EH (cell line): ENCODE measurements at places on chromosomes 4 and X.

DNA sequence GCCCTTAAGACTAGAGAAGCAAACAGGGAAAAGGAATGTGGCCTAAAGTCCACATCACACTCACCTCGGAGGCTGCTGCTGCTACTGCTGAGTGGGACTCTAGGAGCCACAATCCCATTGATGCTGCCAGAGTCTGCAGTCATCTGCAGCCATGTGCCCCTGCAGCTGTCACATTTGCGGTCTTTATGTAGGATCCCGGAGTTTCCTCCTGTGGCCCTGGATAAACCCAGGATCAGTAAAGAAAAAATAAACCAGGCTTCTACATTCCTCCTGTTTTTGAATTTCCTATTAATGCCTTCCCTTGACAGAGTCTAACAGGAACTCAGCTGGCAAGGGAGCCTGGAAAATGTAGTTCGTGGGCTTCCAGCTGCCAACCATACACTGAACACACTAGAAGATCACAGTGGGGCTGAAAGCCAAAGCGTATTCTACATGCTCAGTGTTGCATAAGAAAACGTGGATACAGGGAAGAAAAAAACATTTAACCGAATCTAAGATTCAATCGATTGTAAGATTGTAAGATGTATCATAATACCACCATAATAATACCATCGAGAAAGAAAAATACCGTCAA lies 10.3 kb upstream of the PHEX start:
- DNase-seq = no peak

DNA sequence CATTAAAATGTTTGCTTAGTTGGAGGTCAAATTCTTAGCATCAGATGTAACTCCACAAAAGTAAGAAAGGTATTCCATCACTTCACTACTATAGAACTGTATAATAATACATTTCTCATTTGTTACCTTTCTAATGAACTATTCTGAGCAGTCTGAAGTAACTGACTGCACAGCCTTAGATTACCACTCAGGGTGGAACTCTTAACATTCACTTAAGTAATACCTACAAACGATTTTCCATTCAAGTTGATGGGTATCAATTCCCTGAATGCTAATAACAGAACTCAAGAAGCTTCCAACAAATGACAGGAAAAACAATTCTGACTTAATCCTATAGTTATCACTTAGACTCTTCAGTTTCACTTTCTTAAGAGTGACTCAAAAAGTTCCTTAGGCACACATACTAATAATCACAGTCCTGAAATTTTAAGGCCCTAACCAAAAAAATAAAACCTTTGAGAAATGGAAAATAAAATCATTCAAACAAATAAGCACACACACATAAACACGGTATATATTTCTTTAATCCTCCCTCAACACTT lies 20.9 kb downstream of the HNRNPD start:
- peak; percentile 16 for DNase-seq

- no peak for DNase-seq
These were observed 54.7 kb upstream of the ADRA2C start for GRCh38 chr4:3711183-3712111.

- no peak for DNase-seq
These were observed 10.4 kb upstream of the DCLK2 start for GRCh38 chr4:150067859-150068258.

DNA sequence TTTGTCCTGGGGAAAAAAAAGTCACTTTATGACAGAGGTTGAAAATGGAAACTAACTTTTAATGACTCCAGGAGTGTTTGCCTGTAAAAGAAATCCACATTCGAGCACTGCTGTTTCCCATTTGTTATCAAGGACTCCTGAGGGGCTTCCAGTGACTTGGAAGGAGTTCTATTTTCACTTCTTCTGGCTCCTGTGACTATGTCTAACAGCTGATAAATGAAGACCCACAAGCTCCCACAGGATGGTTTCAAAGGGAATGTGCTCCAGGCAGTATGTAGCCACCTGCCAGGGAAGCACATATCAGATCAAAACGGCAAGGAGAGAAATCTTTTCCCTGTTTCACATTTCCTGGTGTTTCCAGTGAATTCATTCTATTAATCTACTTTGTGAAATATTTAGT lies 159.8 kb upstream of the FAM241A start:
- DNase-seq = no peak

DNA sequence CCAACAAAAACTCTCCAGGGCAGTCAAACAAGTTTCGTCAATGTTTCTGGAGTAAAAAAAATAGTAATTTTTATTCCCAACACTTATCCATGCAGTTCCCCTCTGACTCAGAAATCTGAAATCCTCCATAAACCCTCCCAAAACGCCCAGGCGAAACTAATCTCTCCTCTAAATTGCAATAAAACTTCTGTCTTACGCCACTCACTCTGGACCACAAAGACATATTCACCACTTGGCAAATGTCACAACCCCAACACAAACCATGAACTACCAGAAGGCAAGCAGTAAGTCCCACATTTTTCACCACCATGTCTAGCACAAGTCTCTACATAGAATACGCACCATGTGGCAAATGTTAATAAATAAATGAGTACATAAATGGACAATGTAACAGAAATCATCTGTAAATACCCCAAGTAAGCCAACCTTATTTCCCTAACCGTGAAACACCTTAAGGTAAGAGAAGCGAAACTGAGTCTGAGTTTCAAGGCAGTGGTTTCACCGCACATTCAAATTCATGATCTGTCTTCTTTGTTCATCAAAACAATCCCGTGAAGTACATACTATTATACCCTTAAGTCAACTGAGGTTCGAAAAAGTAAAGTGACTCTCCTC lies 1.6 kb downstream of the PAPSS1 start:
- DNase-seq = peak; percentile 85

- DNase-seq = no peak
These were observed 14.8 kb downstream of the PJA1 start for GRCh38 chrX:69150281-69150960.

DNA sequence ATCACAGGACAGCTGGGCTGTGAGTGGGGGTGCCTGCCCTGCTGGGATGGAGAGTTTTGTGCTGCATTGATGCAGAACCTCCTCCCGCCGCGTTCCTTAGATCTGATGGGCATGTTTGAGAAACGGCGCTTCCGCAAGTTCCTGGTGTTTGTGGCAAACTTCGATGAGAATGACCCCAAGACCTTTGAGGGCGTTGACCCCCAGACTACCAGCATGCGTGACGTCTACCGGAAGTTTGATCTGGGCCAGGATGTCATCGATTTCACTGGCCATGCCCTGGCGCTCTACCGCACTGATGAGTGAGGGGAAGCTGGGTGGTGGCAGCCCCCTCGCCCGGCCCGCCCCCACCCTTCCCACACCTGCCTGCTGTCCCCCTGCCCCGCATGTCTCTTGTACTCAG lies 2.9 kb downstream of the GDI1 start:
- DNase-seq = no peak

DNA sequence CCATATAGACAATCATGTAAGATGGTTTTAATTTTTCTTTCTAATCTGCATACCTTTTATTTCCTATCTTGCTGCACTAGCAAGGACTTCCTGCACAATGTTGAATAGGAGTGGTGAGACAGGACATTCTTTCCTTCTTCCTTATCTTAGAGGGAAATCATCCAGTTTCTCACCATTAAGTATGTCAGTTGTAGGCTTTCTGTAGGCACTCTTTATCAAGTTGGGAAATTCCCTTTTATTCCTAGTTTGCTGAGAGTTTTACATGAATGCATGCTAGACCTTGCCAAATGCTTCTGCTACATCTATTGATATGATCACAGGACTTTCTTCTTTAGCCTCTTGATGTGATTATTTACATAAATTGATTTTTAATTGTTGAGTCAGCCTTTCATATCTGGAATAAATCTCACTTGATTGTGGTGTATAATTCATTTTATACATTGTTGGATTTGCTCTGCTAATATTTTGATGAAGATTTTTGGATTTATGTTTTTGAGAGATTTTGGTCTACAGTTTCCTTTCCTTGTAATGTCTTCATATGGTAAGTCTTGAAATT lies 23.8 kb downstream of the RNF175 start:
- DNase-seq = no peak

GRCh38 chr4:122423246-122423645 lies 33.3 kb downstream of the IL2 start:
- no peak for DNase-seq

- no peak for DNase-seq
These were observed 29.2 kb downstream of the METAP1 start for GRCh38 chr4:99024481-99025275.

DNA sequence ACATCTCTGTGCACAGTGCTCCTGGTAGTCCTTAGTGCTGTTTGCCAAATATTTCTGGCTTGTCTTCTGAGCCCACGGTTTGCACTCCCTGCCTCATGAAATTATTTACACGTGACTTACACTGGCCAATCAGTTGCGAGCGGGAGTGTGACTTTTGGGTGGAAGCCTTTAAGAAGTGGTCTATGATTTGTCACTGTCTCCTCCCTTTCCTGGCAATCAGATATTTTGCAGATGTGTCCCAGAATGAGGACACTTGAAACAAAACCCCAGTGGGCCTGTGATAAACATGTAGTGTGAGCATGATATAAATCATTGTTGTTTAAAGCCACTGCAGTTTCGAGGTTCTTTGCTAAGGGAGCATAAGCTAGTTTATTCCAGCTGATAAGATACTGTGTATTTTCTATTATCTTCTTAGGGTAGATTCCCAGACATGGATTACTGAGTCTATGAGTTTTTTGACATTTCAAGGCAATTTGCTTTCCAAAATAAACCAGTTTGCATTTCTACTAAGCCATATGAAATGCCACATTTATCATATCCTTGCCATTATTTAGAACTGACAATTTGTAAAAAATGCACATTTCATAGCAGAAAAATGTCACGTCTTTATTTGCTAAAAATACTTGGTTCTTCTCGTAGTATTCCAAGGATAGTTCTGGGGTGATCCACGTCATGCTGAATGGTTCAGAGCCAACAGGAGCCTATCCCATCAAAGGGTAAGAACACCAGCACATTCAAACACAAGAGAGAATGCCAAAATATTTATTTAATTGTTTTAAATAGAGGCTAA lies 12.0 kb downstream of the BST1 start:
- DNase-seq = peak; percentile 54

DNA sequence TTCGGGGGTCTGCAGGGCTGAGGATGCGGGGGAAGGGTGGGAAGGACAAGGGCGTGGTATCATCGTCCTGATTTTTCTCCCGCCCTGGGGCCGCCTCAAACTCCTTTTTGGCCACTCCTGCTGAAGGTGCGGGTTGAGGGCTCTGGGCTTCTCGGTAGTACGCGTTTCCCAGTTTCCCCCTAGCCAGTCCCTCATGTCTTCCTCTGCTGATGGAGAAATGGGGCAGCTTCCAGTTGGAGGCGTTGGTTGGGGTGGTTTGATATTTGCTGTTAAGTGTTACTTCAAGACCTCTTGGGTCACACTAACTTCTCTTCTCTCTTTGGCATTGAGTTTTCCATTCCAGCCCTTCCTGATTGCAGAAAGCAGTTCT lies 482 bp downstream of the GSTCD start:
- peak; percentile 30 for DNase-seq

DNA sequence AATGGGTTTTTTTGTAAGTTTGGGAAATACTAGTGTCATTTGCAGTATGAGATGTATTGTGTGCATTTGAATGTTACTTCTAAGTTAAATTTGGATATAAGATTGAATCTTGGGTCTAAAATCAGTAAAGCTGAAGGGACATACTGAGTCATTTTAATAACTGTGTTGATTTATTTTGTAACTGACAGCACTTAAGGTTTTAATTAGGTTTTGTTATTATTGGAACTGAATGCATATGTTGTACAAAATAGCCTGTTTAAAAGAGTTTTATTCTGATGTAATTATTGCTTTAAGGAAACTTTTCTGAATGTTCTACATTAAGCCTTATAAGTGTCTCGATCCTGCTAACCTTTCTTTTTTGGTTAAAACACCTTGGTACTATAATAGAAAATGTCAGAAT lies 396.6 kb downstream of the MAPK10 start:
- peak; percentile 54 for DNase-seq

DNA sequence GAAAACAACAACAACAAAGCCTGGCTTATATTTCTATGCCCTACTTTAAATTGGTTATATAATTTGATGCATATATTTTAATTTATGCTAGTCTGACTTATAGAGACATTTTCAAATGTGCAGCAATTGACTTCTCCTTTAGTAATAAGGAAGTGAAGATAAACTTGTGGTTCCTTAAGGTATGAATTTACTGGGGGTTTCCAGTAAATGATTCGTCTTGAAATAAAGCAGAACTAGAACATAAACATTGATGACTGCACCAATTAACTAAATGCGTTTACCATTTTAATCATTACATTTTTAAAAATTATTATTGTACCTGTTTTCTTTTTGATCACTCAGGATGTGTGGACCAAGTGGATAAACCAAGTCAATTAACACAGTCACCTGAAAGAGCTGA lies 99.6 kb upstream of the CCSER1 start:
- DNase-seq = no peak
